ENCODE measurements at places on chromosomes 6 and 20.

GRCh38 chr6:35613762-35614161, 75.0 kb downstream of the FKBP5 start:
- DNase-seq, result no peak

GRCh38 chr6:137903933-137904821, 37.1 kb downstream of the TNFAIP3 start:
- no peak for DNase-seq

- no peak for DNase-seq
Observed at GRCh38 chr6:129621252-129621651, 88.7 kb downstream of the ARHGAP18 start.

- DNase-seq, result no peak
Observed at GRCh38 chr6:40407239-40407638, 179.9 kb downstream of the LRFN2 start.

DNA sequence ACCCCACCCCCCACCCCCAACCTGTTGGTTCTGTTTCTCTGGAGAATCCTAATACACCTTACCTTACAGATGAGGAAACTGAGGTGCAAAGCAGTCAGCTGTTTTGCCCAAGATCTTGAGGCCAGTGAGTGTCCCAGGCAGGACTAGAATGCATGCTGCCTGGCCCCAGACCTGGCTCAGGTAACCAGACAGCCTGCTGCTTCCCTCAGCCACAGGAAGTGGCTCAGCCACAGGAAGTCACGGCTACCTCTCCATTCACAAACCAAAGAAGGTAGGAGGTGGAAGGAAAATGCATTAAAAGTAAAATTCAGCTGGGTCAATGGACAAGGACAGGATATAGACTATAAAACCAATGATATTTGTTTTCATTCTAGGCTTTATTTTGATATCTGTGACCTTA, 517.6 kb downstream of the CD83 start:
- DNase-seq, result no peak

- DNase-seq, result no peak
Observed at GRCh38 chr6:48670546-48670945, 559.5 kb upstream of the PTCHD4 start.

DNA sequence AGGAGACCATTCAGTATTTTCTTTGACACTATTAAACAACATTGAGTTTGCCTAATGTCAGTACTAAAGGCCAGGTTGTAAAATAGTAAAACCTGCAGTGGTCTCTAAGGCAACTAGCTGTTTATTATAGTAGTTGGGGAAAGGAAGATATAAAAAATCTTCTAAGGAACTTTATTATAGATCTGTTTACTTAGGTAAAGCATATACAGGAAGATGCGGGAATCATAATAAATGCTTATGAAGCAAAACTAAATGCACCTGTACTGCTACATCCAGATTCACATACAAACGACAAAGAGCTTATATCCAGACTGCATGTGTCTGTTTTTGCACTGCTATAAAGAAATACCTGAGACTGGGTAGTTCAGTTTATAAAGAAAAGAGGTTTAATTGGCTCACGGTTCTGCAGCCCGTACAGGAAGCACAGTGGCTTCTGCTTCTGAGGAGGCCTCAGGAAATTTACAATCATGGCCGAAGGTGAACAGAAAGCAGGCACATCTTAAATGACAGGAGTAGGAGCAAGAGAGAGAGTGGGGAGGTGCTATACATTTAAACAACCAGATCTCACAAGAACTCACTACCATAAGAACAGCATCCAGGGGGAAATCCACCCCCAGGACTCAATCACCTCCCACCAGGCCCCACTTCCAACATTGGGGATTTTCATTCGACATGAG, 8.7 kb upstream of the TRIM39 start:
- no peak for DNase-seq

DNA sequence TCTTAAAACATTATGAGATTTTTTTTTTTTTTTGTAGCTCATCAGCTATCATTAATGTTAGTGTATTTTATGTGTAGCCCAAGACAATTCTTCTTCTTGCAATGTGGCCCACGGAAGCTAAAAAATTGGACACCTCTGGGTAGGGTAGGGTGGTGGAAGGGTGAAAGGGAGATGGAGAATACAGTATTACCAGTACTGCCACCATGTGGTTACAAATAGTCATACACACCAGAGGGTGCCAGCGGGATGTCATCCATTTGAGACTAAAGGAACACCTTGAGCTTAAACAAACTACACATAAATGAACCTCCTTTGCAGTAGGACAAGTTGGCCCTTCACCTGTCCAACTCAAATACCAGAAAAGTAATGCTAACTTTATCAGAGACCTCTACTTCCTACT, 601.9 kb downstream of the HTR1B start:
- DNase-seq, result no peak

GRCh38 chr20:23340524-23340923, 10.1 kb upstream of the NXT1 start:
- no peak for DNase-seq

DNA sequence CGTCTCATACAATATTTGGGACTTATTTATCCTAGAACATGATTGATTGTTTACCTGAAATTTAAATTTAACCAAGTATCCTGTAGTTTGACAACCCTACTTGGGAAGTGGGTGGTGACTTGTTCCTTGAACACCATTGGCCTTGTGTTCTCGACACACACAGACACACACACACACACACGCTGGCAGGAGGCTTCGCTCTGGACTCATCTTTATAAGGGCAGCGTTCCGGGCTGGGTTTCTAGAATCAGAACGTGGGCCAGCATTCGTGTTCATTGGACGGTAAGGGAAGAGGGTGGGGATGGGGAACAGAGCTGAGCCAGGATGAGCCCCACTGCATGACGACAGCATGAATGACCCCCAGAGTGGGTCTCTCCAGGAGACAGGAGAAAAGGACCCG, 16.2 kb upstream of the SSTR4 start:
- DNase-seq, result no peak

DNA sequence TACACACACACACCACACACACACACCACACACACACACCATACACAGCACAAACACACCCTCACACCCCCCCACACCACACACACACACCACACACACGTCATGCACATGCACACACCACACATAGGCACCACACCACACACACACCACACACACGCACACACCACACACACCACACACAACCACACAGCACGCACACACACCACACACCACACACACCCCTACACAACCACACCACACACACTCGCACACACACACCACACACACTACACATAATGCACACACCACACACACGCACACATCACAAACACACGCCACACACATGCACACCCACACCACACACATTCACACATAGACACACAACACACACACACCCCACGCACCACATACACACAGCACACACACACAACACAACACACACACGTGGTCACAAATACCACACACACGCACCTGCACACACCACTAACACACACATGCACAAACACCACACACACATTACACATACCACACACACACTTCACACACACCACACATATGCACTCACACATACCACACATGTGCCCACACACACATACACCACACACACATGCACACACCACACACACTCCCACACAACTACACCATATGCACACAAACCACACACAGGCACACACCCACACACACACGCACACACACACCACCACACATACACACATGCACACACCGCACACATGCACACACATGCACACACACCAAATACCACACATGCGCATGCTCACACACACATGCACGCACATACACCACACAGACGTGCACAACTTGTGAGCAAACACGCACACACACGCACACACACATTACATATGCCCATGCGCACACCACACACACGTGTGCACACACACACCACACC, 9.4 kb upstream of the ACSS1 start:
- DNase-seq, result no peak

DNA sequence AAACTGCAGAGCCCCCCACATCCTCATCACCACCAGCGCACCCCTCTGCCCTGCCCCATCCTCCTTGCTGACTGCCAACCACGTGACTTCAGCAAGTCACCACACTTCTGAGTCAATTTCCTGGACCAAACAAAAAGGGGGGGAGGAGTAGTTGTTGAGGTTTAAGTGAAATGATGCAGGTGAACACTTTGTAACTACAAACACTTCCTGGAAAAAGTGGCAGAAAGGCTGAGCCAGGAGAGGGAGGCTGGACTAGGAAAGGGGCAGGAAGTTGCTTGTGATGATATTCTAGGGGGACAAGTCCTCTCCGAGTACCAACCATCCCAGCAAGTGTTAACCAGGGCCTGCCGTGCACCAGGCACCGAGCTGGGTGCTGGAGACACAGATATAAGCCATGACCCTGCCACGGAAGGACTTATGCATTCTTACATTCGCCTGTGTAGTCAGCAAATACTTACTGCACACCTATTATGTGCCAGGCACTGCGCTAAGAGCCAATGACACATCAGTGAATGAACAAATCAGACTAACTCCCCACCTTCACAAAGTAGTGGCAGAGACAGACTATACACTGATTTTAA, 67.3 kb downstream of the PREX1 start:
- no peak for DNase-seq

DNA sequence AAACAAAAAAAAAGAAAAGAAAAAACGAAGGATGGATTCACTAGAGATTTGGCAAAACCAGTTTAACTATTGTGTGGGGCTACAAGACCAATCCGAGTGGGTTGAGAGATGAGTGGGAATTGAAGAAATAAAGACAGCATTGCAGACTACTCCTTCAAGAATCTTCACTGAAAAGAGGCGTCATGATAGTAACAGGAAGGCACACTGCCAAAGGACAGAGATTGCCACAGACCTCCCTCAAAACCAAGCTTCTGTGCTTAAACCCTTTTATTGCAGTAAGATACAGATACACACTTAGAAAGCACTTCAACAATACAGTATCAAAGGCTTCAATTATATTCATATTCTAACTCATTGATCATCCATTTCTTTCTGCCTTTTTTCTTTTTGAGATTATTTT, 103.9 kb downstream of the IPCEF1 start:
- DNase-seq, result no peak

Data from fibroblast of skin of left biceps (primary cell).